ENCODE measurements at places on chromosomes 4 and X.

DNA sequence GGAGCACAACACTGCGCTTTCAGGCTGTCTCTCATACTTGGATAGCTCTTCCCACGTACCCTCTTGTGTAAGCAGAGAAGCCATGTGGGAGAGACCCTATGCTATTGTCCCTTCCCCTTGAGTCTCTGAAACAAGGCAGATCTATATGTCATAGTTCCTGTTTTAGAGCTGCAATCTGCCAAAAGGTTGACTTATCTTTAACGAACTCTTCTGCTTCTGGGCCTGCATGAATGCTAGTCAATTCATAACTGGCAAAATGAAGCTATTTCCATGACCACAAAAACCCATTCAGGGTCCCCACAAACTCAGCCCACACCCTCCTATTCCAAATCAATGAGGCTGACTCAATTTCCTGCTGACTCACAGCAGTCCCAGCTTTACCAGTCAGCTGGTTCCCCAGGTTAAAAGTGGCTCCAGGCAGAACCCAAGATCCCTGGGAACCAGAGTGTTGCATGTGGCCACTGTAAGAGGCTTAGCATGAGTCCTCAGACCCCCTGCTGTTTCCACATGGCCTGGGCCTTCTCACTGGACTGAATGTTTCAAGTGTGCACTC, 25.3 kb upstream of the SOD3 start:
- DNase-seq, result no peak

DNA sequence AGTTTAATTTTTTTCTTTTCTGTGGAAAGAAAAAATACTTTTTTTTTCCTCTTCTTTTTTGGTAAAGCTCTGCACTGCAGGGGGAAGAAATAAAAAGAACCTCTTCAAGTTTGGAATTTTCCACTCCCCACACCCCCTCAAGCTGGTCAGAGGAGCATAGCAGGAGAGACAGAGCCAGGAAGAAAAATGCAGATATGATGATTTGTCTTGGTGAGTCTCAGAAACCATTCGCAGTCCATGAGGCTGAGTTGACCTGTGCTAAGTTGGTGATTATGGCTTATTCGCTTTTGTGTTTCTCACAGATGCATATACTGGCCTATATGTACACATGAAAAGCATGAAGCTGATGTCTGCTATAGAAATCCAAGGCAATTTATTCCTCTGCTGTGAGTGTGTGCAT, 205.9 kb downstream of the LDB2 start:
- no peak for DNase-seq

GRCh38 chrX:11640089-11640488, 25.6 kb downstream of the ARHGAP6 start:
- DNase-seq, result no peak

DNA sequence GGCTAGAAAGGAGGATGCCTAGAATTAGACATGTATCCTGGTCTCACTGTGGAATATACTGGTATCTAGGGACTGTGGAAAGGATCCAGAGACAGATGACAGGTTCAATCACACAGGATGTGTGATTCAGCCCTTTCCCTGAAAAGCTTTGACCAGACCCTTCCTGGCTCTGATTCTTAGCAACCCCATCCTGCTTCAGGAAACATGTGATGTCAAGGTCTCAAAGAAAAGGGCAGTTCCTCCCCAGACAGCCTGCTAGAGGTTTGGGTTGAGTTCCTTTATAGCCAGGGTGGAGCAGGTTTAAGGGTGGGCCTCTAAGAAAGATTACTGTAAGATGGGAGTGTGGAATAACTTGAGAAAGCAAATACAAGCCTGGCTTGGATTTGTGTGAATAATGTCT, 3.0 kb downstream of the BMP15 start:
- DNase-seq, result no peak

DNA sequence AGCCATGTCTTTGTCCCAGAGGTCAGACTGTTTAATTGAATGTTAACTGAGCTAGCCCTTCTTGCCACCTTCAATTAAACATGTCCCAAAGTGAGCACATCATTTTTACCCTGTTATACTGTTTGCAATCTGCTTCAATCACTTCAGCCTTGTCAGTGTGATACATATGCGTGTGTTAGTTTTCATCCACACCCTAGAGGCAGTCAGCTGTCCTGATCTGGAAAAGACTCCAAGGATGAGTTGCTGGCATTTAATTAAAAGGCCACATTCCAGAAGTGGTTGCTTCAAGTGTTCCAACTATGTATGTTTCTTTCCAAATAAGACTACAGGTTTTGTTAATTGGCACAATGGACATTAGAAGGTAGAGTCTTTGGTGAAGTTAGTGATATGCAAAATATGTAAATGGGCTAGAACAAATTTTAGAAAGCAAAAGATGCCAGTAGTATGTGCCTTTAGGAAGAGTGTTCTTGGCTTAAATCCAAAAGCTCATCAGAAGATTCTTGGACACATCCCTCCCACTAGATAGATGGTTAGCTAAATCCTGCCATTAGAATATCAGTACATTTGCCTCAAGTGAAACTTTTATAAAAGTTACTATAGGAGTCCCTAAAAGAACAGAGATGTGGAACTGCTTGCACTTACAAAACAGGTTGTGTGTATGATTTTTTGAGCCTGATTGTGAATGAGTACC, 79.5 kb upstream of the SLIT2 start:
- no peak for DNase-seq

GRCh38 chrX:14729058-14729457, 143.8 kb downstream of the FANCB start:
- DNase-seq, result no peak

- no peak for DNase-seq
These were observed 23.9 kb upstream of the MSN start for GRCh38 chrX:65643531-65644052.

DNA sequence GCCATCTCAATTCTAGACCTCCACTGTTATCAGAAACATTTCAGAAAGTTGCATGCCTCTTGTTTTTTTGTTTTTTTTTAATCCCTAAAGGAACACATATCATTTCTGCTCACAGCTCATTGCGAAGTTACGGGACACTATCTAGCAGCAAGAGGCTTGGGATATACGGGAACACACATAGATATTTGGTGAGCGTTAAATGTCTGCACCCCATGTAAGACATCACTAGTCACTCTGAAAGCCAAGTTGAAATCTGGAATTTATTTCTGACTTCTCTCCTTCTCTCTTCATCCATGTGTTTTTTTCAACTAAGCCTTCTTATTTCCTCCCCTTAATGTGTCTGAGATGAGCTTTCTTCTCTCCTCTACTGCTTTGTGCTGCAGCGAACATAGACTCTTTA, 683.7 kb downstream of the PDHA2 start:
- no peak for DNase-seq

GRCh38 chrX:17161991-17162390, 213.0 kb upstream of the NHS start:
- DNase-seq, result no peak

- DNase-seq, result no peak
These were observed 58.3 kb downstream of the PAQR3 start for GRCh38 chr4:78880874-78881492.

- DNase-seq, result no peak
These were observed 93.6 kb upstream of the CPEB2 start for GRCh38 chr4:14908635-14909034.

DNA sequence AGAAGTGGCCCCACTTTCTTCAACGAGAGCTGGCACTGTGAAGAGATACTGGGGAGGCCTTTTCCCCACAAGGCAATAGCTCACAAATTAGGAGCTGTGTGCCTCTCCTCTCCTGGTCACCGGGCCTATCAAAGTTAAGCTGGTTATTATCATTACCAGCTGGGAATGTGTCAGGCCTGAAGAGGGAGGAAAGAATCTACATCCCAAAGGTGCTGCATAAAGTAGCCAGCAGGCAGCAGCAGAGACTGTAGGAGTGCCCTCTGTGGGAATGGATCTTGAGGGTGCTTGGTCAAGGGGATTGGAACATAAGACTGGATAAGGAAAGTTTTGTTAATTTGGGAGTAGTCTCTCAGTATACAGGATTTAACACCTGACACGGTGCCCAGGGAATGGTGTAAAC, 9.1 kb upstream of the TMPRSS11D start:
- DNase-seq, result no peak

- peak; percentile 5 for DNase-seq
These were observed 115.1 kb downstream of the RBM47 start for GRCh38 chr4:40514497-40514951.

DNA sequence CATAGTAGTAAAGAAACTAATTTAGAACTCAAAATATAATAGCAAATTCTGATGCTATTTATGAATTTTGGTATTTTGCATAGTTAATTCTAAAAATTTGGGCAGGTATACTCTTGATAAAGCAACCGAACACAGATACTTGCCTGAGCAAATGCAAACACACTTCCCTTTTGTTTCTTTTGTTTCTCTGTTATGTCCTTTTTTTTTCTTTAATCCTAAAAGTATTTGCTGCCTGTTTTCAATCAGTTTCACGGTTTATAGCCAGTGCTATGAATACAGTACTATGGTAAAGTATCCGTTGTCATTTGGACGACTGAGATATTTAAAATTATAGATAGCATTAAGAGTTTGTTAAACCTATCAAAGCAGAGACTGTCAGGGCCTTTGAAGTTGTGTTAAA, 84.3 kb upstream of the HPRT1 start:
- DNase-seq, result no peak

GRCh38 chr4:566508-567295, 9.4 kb downstream of the TMEM271 start:
- DNase-seq, result no peak

- no peak for DNase-seq
These were observed 292.2 kb downstream of the FBXO8 start for GRCh38 chr4:173991316-173991715.

- DNase-seq, result no peak
These were observed 372.7 kb downstream of the INPP4B start for GRCh38 chr4:142473218-142473959.

DNA sequence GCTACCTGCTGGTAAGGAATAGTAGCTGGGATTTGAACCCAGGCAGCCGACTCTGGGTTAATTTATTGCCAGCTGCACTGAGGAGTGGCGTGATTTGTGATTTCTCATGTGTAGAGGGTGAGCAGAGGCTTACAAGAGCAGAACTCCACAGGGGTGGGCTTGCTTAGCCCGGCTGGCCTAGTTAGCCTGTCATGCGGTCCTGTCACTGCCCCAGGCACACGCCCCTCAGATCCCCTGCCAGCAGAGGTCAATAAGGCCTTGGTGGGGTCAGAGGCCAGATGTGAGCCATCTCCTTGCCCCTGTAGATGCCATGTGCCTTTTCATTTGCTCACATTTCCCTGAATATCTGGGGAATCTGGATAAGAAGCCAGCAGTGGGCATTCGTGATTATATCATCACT, 13.4 kb downstream of the NSDHL start:
- DNase-seq, result no peak

- no peak for DNase-seq
These were observed 606.1 kb upstream of the CPEB2 start for GRCh38 chr4:14396183-14396582.

- DNase-seq, result no peak
These were observed 213.7 kb upstream of the PPARGC1A start for GRCh38 chr4:24103434-24104157.

DNA sequence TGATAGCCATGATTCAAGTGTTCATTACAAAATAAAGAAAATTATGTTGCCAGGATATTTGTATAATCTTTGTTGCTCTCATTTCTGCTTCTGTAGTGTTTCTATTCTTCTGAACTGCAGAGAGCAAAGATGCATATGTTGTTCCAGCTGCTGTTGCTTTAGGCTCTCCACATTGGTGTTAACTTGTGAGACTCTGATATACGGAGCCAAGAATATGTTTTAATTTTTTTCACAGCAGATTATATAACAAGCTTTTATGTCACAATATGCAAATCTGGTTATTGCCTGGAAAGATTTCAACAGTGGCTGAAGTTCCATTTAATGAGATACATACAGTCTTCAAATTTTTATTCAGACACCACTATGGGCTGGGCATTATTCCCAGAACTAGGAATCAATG, 655.0 kb downstream of the GRXCR1 start:
- DNase-seq, result no peak

- DNase-seq, result no peak
These were observed 57.3 kb upstream of the USP51 start for GRCh38 chrX:55546956-55547355.

- no peak for DNase-seq
These were observed 102.3 kb downstream of the LARP1B start for GRCh38 chr4:128163177-128164117.

- DNase-seq, result no peak
These were observed 19.8 kb upstream of the PPARGC1A start for GRCh38 chr4:23909671-23910070.

- DNase-seq, result no peak
These were observed 37.3 kb upstream of the TRIM2 start for GRCh38 chr4:153166716-153167501.

- no peak for DNase-seq
These were observed 207.8 kb upstream of the SLC7A11 start for GRCh38 chr4:138449938-138450337.

- DNase-seq, result no peak
These were observed 4.4 kb upstream of the SMR3A start for GRCh38 chr4:70356185-70356584.

DNA sequence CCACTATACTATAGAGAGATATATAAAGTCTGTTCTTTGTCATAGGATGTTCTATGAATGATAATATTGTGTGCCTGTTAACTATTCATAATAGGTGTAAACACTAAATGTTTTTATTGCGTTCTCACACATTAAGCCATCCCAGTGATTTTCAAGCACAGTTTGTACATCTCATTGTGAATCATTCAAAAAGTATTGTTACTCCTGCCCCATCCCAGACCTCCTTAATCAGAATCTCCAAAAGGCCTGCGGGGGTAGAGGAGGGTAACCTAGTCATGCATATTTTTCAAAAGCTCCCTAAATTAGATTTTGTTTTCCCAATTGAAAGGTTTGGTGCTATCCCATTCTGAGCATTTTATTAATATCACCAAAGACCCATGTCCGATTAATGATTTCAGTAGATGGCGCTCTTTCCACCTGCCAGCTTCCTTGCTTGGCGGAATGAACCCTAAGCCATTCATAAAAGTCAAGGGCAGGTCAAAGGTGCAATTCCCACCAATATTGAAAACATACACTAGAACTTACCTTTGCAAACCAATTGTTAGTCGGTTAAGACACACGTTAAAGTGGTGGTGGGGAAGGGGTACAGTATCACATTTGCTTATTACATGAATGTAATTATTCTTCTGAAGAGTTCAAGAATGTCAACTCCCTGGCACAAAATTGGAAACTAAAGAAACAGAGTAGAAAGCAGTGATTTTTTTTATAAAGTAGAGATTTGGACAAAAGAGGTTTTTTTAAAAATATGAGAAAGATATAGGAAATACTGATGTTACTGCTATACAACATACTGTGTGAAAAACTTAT, 5.8 kb upstream of the TET2 start:
- no peak for DNase-seq

GRCh38 chrX:108261549-108262203, 170.1 kb downstream of the ATG4A start:
- DNase-seq, result no peak

DNA sequence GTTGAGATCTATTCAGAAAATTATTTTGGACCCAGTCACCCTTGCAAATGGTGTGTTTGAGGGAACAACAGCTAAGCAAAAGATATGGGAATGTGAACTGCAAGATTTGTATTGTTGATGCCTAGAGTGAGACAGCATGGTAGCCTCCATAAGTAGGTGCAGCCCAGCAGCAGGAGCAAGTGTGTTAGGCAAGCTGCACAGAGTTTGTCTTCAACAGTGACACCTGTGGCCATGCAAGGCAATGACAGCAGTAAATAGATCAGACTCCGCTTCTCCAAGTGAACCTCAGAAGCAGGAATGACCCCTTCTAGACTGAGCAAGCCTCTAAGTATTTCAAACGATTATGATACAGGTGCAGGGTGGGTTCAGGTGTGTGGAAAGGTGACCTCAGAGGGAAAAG, 133.4 kb upstream of the MSX1 start:
- DNase-seq, result no peak

Data from NCI-H2081 (cell line).